ENCODE measurements at places on chromosomes 7 and 10.

DNA sequence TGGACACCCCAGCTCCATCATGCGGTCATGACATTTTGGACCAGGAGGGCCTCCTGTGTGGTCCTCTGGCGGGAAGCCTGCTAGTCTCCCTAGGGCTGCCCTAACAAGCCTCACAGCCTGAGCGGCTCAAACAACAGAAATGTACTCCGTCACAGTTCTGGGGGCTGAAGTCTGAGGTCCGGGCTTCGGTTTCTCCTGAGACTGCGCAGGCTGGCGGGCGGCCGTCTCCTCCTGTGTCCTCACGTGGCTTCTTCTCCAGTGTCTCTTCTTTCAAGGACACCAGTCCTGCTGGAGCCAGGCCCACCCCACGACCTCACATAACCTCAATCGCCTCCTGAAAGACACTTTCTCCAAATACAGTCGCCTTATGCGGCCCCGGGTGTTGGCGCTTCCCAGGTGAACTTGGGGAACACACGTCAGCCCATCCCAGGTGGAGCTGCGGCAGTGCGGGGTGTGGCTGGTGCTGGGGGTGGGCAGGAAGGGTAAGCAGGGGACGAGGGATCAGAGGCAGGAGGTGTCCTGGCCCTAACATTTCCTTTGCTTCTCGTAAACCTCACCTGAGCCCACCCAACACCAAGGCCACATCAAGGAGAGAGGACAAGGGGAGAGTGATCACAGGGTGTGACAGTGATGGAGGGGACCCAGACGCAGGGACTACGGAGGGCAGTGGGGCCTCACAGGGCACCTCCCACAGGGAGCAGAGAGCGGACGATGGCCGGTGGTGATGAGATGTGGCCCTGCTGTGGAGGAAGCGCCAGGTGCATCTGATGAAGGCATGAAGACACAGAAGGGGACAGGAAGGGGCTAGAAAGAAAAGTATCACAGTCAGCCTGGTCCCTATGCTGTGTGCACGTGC is 580.6 kb downstream of the PTPRN2 start:
- DNase-seq = no peak

DNA sequence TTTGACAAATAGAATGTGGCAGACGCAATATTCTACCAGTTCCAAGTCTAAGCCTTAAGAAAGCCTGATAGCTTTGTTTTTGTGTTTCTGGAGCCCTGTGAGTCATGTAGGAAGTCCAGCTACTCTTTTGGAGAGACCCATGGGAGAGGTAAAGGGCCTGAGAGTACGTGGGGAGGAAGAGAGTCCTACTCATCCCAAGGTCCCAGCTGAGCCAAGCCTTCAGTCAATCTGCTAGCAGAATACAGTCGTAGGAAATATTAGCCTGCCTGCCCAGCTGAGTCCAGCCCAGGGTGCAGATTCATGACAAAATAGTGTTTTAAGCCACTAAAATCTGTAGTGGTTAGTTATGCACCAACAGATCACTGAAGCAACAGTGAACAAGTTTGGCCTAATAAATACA is 9.0 kb upstream of the GNA12 start:
- no peak for DNase-seq

- no peak for DNase-seq
These were observed 79.7 kb upstream of the FERD3L start for GRCh38 chr7:19224951-19225350.

- no peak for DNase-seq
These were observed 7.0 kb downstream of the KCNK18 start for GRCh38 chr10:117204316-117204715.

DNA sequence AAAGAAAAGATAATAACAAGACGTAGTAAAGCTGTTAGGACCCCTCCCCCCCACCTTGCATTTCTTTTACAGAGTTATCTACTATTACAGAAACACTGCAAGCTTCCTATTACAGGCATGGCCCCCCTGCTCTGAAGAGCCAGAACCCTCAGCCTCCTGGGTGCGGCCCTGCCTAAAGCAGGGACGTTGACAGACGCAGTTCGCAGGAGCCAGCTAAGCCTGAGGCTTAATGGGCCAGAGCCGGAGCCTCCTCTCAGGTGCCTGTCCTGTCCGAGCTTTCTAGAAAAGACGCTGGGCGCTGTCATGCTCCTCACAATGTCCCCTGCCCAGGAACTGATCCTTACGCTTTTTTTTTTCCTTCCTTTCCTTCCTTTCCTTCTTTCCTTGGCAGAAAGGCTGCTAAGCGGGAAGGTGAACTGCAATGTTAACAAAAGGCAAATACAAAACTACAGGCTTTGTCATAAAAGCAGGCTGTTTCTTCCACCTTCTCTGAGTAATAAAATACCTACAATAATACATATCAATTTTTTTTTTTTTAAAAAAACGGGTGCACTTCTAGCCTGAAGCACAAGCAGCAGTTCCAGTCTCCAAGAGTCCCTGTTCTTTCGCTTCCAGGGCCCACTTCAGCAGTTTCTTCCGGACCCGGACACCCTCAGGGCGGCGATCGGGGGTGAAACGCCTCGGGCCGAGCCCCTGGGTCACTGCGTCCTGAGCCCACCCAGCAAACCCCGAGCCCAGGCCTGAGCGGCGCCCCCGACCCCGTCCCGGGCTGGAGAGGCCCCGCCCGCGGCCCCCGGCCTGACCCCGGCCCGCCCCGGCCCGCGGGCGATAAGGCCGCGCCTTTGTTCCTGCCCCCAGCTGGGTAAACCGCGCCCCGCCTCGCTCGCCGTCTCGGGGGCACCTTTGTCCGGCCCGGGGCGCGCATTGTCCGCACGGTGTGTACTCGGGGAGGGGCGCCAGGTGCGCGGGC is 11.2 kb downstream of the MNX1 start:
- DNase-seq = no peak
